ENCODE measurements at places on chromosomes 6 and 20.

GRCh38 chr6:70531133-70531532 is 35.6 kb upstream of the SDHAF4 start:
- DNase-seq, result no peak

GRCh38 chr20:24389686-24390085 is 79.7 kb upstream of the SYNDIG1 start:
- DNase-seq, result peak; percentile 2

GRCh38 chr20:35472209-35472608 is 16.8 kb downstream of the CEP250 start:
- DNase-seq, result no peak

DNA sequence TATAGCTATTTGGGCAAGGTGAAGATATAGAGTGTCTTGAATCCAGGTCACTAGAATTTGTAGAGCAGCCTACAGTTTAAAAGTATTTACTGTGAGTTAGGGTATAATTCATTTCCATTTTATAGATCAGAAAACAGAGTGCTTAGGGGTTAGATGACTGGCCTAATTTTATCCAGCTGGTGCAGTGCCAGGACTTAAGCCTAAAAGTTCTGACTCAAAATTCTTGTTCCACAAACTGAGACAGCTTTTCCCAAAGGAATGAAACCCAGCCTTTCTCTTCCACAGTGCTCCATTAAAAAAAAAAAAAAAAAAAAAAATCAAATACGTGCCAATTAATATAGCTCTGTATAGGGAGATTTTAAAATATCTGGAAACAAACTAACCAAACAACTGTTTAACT is 441.0 kb upstream of the MARCKS start:
- DNase-seq, result no peak

DNA sequence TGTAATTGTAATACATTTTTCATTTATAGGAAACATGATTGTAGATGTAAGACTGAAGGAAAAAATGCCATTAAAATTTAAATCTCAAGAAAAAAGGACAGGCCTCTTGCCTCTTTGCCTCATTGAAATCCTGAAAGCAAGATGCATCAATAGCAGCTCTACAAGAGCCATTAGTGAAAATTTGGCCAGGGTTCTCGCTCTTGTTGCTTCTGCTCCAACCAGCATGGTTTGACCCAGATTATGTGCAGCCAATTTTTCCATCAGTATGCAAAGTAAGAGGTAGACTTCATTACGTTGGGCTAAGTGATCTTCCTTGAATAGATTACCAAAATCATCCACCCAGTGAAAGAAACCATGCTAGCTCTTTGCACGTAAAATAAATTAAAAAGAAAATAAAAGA is 106.6 kb downstream of the SGK1 start:
- no peak for DNase-seq

GRCh38 chr20:48603819-48604405 is 223.9 kb downstream of the PREX1 start:
- DNase-seq, result no peak

- DNase-seq, result no peak
Measured at GRCh38 chr6:146975093-146975492, 229.1 kb upstream of the STXBP5 start.

DNA sequence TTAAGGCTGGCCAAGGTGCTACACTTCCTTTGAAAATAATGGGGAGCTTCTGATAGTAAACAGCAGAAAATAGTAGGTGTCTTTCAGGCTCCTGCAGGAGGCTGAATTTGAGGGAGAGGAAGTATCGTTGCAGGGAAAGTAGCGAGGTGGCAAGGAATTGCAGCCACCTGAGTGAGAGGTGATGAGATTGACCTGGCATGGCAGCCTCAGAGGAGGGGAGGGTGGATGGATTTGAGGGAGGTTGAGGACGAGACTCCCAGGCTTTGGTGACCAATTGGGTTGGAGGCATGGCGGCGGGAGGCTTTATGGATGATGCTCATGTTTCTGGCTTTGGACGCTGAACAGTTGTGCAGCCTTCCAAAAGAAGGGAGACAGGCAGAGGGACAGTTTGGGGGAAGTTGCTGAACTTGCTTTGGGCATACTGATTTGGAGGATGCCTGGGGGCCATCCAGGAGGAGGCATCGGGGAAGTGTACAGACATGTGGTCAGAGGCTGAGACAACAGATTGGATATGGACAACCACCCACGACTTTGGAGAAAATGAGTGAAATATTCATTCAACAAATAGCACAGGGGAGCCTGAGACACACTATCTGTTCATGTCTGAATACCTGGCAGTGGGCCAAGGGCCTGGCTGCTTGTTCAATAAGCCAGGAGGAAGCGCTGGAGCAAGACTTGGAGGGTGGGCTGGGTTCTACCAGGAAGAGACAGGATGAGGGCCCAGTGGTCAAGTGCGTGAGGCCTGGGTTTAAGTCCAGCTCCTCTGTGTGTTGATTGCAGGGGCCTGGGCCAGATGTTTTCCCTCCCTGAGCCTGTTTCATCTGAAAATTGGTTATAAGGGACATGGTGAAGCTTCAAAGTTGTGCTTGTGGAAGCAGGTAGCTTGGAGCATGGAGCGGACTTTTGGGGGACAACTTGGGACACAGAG is 113.2 kb downstream of the CEBPB start:
- no peak for DNase-seq

DNA sequence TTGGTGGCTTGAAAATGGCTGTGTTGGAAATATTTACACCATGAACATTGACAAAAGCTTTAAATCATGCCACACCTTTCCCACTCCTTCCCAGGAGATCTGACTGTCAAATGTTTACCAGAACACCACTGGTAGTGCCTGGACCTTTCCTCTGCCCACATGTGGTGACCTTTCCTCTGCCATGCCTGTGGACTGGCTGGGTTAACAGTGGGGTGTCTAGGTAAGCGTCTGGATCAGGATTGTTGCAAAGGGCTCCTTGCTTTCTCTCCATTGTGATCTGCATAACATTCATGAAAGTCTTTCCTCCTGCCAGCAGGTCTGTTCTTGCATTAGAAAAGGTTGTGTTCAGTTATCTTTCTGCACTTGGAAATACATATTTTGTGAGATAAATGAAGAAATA is 572.7 kb downstream of the DHX35 start:
- no peak for DNase-seq

GRCh38 chr6:5287966-5288297 is 26.6 kb downstream of the FARS2 start:
- DNase-seq, result no peak

- DNase-seq, result no peak
Measured at GRCh38 chr6:157227202-157228166, 95.8 kb downstream of the TMEM242 start.

GRCh38 chr6:159982731-159983506 is 14.0 kb downstream of the IGF2R start:
- DNase-seq, result no peak

DNA sequence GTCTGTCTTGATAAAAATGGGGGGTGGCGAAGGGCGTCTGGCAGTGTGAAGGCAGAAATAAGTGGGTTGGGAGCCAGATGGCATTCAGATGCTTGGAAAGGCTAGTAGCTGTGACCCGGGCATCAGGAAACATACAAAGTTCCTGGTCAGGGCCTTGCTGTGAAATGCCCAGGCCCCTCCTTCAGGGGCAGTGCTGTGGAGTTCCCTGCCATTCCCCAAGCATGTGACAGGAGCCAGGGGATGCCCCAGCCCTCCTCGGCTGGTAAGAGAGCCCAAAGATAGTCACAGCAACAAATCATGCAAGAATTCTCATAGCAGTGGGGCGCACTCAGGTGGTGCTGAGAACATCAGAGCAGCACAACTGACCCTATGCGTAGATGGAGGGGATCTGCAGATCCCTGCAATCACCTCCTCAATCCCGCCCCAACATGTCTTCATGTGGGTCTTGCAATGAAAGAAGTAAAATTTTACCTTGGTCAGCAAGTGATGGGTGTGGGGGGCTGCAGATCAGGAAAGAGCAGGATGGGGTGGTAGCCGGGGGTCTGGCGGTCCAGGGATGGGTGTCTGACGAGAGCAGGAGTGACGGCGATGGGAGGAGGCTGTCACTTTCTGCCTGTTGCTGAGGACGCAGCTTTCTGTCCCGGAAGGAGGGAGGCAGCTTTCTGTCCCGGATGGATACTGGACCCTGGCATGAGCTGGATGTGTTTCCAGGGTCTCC is 39.5 kb downstream of the SLC22A1 start:
- no peak for DNase-seq

- DNase-seq, result no peak
Measured at GRCh38 chr20:63860325-63861051, 810 bp upstream of the ABHD16B start.

- DNase-seq, result no peak
Measured at GRCh38 chr6:100913400-100914276, 32.5 kb upstream of the ASCC3 start.

DNA sequence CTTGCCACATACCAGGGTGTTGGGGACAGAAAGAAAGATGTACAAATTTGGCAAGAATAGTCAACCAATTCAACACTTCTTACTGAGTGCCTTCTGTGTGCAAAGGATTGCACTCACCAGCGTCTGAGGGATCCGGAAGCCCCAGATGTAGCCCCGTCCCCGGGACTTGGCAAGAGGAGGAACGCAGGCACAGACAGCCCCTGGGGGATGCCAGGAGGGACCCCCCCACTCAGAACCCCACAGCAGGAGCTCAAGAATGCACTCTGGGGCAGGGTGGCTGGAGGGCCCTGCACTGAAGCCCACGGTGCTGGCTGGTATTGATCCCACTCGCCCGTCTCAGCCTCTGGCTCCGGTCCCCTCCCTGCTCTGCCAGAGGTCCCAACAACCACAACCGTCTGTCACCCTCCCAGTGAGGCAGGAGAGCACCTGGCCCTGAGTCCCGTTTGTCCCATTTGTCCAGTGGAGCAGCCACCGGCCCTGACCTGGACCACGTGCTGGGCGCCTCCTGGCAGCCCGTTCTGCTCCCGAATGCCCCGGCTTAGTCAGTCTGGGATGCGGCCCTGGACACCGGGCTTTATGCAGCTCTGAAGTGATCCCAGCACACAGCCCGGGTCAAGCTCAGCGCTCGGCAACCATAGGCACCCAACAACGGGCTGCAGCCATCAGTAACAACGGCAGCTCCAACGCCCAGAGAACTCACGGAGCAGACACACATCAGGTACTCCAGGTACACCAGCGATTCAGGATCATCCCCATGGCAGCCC is 128.7 kb downstream of the DLL1 start:
- no peak for DNase-seq

DNA sequence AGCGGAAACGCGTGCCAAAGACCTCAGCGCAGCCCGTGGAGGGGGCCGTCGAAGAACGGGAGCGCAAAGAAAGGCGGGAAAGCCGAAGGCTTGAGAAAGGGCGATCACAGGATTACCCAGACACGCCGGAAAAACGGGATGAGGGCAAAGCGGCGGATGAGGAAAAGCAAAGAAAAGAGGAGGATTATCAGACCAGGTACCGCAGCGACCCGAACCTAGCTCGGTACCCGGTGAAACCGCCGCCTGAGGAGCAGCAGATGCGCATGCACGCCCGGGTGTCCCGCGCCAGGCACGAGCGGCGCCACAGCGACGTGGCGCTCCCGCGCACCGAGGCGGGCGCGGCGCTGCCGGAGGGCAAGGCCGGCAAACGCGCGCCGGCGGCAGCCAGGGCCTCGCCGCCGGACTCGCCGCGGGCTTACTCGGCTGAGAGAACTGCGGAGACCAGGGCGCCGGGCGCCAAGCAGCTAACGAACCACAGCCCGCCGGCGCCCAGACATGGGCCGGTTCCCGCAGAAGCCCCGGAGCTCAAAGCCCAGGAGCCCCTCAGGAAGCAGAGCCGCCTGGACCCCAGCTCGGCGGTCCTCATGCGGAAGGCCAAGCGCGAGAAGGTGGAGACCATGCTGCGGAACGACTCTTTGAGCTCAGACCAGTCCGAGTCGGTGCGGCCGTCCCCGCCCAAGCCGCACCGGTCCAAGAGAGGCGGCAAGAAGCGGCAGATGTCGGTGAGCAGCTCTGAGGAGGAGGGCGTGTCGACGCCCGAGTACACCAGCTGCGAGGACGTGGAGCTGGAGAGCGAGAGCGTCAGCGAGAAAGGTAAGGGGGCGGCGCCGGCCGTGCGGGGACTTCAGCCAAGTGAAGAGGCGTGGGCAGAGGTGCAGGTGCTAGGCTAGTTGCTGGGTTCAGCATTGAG is 296.2 kb downstream of the RIMS1 start:
- DNase-seq, result no peak

- DNase-seq, result no peak
Measured at GRCh38 chr6:141421378-141421777, 711.3 kb upstream of the GJE1 start.

DNA sequence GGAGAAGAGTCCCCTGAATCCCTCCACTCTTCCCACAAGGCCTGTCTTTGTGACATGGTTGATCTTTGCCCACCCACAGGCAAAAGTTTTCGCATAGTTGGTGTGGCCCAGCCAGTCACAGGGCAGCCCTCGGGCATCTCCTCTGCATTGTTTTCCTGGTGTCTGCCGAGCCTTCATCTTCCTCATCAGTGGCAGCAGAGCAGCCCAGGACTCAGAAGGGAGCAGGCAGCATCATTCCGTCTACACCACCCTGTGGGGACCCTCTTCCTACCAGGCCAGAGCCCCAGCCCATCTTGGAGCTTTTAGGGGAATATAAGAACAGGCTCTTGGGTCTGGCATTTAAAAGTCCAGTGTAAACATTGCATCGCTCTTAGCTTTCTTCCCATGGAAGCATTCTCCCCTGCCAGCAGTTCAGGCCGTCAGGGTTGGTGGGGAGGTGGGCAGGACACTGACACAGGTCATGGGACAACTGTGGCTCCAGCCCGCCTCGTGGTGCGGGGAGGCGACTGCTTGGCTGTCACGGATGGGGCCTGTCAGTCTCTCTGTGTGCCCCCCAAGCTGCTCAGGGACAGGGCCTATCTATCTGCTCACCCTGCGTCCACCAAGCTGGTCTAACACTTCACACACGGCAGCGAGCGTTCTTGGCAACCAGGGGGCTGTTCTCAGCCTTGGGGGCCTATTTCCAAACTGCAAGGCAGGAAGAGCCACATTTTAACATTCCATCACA is 38.3 kb downstream of the PDRG1 start:
- DNase-seq, result no peak

- no peak for DNase-seq
Measured at GRCh38 chr20:25454153-25454900, 46.9 kb downstream of the GINS1 start.

- DNase-seq, result no peak
Measured at GRCh38 chr6:1424306-1424927, 35.0 kb downstream of the FOXF2 start.

DNA sequence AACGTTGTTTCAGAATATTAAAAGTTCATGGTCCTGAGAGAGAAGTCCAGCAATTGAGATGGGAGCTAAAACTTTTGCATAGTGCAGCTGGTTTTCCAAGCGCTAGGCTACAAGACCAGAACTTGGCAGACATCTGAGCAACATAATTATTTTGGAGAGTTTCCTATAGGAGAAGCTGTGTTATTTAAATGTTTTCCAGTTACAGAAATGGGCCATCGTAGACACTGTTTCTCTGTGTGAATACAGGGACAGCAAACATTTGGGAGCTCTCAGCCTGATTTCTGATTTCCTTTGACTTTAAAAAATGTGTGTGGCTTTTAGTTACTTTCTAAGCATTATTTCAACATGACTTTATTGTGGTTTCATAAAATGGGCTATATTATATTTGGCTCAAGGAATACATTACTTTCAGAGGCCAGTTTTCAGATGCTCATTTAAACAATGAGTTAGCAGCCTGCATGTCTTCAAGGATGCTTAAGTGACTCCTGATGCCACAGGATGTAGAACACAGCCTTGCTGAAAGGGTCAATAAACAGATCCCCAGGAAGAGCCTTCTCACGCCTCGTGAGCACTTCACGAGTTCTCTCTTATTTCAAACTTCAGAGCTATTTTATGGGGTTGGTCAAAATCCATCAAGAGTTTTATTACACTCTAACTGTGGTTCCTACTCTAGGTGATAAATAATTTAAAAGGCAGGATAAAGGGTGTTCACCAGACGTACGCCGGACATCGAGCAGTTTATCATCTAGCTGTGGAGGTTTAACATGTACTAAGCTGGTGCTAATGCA is 193.8 kb downstream of the SMOC2 start:
- no peak for DNase-seq

Data from stimulated activated CD8-positive, alpha-beta memory T cell treated with anti-CD3 and anti-CD28 coated beads, Interleukin-7, amount 100 ng/mL, for 1 hour (primary cell).